Suppressor macrophage (primary cell): ENCODE measurements at places on chromosomes 4 and X.

DNA sequence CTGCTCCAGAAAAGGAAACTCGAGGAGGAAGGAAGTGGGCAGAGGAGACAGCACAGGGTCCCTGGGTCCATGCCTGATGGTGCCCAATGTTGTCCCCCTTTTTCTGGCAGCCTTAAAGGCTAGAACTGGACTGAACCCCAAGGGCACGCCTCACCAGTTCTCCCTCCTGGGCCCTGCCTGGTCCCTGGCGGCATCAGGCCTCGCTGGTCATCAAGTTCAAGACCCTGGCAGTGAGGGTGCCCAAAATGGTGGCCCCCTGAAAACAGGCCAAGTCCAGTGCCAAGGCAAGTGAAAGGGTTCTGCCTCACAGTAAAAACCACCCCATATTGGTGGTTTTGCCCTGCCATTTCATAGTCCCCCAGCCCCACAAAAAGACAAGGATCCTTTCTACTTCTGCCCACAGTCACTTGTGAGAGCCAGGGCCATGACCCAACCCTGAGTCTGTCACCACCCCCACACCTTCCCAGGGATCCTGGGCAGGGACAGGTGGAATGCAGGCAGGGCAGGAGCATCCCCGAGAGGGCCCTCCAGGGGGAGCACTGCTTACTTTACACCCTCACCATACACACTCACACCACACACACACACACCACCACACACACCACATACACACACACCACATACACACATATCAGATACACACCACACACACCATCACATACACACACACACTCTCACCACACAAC is 107.6 kb downstream of the DCTD start:
- DNase-seq, result peak; percentile 5

- no peak for DNase-seq
Measured at GRCh38 chrX:137482136-137482535, 83.8 kb upstream of the ZIC3 start.

DNA sequence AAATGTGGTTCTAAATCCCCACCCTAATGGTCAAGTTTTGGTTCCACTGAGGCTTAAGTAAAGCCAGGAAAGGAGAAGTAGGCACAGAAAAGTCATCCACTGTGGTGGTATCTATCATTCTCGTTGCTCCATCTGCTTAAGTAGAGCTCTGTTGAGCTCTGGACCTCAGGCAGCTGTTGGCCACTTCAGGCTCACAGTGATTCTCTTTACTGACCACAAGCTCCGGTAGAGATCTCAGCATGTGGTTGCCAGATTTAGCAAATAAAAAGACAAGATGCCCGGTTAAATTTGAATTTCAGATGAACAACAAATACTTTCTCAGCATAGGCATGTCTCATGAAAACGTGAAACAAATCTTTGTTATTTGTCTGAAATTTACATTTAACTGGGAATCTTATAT is 132.3 kb upstream of the PTCHD1 start:
- DNase-seq, result no peak

- DNase-seq, result no peak
Measured at GRCh38 chr4:158814207-158814606, 45.4 kb downstream of the FNIP2 start.

- peak; percentile 48 for DNase-seq
Measured at GRCh38 chr4:38082021-38082420, 121.8 kb downstream of the PTTG2 start.

DNA sequence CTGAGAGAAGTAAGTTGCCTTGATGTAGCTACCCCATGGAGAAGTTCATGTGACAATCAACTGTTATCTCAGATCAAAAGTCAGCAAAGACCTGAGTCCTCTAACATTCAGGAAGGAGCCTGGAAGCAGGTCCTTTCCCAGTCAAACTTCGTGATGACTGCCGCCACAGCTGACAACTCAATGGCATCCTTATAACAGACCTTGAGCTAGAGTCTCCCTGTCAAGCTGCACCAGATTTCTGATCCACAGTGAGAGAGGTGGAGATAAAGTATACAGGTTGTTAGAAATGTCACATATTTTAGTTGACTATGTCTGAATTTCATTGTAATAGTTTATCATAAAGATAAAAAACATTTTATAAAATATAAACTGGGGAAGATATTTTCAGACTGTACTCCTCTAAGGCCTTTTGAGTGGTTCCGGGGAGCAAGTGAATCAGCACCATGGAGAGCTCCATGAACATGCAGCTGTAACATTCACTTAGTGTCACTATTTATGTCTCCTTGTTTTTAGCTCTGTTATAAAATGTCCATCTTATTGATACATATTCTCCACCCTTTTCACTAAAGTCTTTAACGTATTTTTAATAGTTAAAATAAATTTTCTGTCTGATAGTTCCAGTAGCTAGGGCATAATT is 1653.5 kb upstream of the AGA start:
- peak; percentile 16 for DNase-seq

- no peak for DNase-seq
Measured at GRCh38 chrX:18172970-18173369, 47.7 kb downstream of the BEND2 start.

GRCh38 chr4:163111588-163111987 is 55.1 kb downstream of the NAF1 start:
- no peak for DNase-seq

DNA sequence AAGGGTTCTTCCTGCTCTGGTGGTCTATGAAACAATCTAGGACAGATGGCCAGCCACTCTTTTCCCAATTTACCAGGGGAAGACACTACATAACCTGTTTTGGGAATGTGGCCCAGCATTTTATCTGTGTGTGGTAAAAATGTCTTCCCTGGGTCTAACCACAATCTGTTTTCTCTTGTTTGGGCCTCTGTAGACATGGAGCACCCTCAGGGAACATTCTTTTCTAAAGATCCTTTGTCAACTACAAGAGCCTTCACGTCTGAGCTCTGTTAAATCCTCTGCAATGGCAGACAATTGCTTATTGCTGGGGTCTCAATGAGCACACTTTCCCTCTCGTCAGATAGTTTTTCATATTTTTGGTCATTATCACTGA is 35.5 kb downstream of the PLAC1 start:
- no peak for DNase-seq

DNA sequence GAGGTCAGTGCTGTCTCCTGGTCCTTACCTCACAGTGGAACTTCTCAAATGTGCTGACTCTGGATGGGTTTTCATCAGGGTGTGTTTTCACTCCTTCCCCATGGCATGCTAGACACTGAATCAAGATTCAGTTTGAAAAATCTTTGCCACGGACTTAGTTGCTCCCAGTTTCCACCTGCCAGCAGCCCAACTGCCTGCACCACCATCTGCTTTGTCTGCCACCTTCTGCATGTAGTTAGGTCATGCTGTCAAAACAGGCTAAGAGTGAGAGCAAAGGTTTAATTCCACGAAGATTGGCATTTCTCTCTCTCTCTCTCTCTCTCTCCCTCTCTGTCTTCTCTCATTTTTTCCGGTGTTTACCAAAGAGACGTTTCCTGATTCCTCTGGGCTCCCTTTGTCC is 258.0 kb upstream of the EDNRA start:
- DNase-seq, result no peak

DNA sequence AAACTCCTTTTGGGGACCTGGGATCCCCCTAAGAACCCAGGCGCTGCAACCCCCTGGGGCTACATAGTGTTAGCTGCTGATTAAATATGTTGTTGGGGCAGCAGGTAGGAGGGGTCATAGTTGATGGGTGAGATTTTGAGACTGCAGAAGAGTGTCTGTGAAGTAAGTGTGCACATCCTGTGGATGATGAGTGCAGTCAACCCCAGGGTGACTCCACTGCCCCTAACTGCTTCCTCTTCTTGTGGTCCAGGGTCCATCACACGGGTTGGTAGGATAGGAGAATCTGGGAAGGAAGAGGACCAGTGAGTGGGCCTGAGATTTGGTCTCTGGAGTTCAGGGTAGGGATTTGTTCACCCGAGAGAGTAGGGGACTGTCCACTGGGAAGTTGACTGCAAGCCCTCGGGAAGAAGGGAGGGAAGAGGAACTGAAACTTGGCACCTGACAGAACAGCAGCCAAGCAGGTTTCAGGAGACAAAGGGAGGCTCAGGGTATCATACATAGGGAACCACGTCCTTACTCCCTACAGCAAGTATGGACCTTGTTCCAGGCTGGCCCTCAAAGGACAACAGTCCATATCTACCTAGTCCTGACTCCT is 8.5 kb downstream of the DLG3 start:
- DNase-seq, result no peak
